Left cardiac atrium (tissue), 4 donors: ENCODE measurements at places on chromosomes 13 and 19. TPM values are rescaled to one million over a fixed set of nuclear protein-coding genes. Genes with fewer than 3 reads are reported as not detected.

ZNF528 gene
- 17.0 TPM for total RNA-seq

DNA sequence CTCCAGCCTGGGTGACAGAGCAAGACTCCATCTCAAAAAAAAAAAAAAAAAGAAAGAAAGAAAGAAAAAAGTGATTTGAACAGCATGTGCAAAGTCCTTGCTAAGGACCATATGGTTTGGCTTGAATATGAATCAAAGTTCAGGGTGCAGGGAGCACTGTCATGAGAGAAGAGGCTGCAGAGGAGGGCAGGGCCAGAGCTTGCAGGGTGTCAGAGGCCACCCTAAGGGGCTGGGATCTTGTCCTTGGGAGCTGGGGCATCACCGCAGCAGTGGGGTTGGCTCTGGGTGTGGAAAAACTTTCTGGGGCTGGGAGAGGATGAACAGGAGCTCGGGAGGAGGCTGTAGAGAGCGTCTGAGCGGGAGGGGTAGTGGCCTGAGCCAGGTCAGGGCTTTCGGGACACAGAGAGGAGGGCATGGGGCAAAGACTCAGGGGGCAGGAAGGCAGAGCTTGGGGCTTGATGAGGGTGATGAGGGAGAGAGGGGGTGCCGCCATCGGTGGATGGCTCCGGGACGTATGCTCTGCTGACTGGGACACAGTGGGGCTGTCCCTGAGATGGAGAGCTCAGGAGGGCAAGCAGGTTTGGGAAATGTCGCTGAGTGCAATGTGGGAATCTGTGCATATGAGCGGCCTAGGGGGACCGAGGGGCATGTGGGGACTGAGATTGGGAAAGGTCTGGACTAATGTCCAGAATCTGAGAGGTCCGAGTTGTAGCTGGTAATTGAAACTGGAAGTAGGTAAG, 3.0 kb downstream of the TRPM4 start:
- DNase-seq: no peak

GRCh38 chr13:100895651-100896050, 221.1 kb upstream of the TMTC4 start:
- no peak for DNase-seq

DNA sequence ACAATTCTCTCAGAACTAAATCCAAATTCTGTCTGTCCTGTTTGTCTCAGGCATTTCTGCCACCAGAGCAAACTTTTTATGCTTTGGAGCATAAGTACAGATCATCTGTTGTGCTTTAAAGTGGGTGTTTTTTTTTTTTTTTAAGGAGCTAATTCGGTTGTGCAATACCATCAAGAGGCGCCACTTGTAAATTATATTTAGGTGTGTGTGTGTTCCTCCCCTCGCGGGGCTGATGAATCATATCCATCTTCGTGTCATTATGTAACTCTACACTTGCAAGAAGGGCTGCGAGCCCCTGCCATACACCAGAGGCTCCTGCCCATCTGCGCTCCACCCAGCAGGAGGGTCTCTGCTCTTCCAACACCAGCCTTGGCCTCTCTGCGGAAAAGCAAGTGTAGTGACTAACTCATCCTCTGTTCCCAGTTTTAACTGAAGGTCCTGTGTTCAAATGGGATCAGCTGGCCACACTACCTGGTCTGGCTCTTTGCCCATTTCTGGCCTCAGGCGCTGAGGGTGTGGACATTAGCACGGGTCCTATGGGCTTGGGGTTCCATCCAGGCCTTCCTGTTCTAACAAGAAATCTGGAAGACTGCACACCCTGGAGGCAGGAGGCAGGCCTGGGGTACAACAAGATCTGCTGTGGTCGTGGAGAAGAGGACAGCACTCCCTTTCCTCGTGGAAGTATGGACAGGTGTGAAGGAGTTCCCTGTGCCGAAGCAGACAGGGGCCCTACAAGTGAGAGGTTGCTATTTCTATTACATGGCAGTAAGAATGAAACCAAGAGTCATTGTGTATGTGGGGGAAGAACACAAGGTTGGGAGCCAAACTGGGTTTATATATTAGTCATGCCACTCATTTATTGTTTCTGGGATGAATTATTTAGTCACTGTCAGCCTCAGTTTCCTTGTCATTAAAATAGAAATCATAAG, 96.1 kb upstream of the MBNL2 start:
- DNase-seq: peak; percentile 33

DNA sequence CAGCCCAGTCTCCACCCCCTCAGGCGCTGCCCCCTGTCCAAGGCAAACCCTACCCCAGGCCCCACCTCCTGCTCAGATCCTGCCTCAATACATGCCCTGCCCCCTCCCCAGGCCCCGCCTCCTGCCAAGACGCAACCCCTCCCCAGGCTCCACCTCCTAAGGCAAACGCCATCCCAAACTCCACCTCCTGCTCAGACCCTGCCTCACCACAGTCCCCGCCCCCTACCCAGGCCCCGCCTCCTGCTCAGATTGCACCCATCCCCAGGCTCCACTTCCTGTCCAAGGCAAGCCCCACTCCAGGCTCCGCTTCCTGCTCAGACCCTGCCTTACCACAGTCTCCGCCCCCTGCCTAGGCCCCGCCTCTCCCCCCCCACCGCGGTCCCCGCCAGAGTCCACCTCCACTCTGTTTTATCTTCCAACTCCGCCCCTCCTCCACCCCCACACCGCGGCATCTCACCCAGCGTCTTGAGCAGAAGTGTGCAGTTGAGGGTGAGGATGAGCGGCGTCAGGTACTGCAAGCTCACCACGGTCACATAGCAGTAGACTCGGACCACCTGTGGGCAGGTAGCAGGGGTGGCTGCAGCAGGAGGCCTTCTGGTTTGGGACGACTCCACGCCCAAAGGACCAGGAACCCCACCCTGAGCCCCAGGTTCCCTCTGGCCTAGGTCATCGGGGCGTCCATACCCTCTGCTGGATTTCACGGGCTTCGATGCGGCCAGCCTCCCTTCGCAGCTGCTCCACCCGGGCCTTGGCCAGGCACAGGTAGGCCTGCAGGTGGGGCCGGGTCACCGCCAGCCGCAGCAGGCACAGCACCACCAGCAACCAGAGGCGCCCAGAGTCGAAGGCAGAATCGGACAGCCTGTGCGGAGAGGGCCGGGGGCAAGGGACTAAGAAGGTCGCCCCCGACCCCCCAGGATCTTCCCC, 17.7 kb downstream of the TMEM161A start:
- peak; percentile 64 for DNase-seq

GAMT gene
- 48.1 TPM for total RNA-seq

- DNase-seq: no peak
These were observed 94.1 kb downstream of the HSPH1 start for GRCh38 chr13:31067416-31068118.

GRCh38 chr13:112105892-112106291, 38.9 kb downstream of the SOX1 start:
- DNase-seq: no peak

DNA sequence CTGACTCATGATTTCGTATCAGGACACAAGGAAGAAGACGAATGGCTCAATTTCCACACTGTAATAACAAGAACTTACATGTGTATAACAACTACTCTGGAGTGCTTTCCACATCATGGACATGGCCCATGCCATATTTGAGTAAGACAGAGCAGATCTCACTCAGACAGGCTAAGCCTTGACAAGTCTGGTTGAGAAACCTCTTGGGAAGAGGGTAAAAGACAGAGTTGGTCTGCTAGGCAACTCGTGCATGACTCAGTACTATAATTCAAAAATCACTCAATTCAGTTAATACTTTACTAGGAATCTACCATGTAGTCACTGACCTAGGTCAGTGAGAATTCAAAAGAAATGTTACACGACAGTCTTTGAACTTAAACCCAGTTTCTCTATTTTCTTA, 5.7 kb upstream of the THSD1 start:
- DNase-seq: no peak

FGF21 gene
- total RNA-seq: not detected

- DNase-seq: no peak
These were observed 555 bp downstream of the SCAF1 start for GRCh38 chr19:49642492-49643035.

PPP1R12C gene
- 193 TPM for total RNA-seq

- DNase-seq: no peak
These were observed 603 bp downstream of the ZC3H13 start for GRCh38 chr13:46051968-46052318.

DNA sequence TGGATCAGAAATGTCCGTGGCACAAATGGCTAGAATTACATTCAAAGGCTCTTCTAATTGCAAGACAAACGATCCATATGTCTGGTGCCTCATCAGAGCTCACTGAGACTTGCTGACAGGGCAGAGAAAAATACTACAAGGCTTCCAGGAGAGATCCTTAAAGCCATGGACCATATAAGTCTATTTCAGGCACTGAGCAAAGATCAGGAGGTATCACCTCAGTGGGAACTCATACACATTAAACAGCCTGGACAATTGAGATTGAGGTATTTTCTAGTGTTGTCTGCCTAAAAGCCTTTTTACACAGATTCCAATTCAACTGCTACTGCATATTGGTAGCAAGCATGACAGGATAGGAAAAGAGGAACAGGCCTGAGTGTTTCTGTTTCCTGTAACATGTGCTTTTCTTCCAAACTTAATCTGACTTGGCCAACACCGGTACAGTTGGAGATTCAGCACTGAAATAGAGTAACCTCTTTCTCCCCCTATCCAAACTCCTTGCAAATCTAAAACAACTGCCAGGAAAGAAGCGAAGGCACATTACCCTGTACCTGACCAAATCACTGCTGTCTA, 65.9 kb downstream of the SERP2 start:
- no peak for DNase-seq

PGLYRP2 gene
- total RNA-seq: not detected

ZNF835 gene
- 2.2 TPM for total RNA-seq

DNA sequence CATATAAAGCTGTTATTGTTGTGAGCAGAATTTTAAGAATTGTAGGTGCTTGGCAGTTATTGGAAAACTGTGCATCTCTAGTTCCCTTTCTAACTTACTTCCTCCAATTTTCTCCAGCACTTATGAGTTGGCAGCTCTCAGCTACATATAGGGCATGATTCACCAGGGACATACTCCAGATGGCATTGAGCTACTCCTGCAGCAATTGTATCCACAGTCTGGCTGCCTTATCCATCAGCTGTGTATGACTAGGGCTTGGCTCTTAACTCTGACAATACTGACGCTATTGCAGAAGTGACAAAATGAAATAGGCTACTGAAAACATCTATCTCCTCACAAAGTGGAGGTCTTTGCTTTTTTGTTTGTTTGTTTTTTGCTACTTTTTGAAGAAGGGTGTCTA, 276.7 kb downstream of the POU4F1 start:
- DNase-seq: no peak

FXYD7 gene
- total RNA-seq: not detected
